ENCODE measurements at places on chromosomes 2 and 18.
A peak's percentile ranks its signal among the peaks of the same experiment; 100 is the strongest.

GRCh38 chr2:35199298-35199697, 1156.3 kb upstream of the CRIM1 start:
- no peak for DNase-seq

- no peak for DNase-seq
These were observed 70.2 kb downstream of the AGAP1 start for GRCh38 chr2:235564066-235564465.

- DNase-seq: no peak
These were observed 568.1 kb downstream of the KCNJ3 start for GRCh38 chr2:155266583-155266982.

DNA sequence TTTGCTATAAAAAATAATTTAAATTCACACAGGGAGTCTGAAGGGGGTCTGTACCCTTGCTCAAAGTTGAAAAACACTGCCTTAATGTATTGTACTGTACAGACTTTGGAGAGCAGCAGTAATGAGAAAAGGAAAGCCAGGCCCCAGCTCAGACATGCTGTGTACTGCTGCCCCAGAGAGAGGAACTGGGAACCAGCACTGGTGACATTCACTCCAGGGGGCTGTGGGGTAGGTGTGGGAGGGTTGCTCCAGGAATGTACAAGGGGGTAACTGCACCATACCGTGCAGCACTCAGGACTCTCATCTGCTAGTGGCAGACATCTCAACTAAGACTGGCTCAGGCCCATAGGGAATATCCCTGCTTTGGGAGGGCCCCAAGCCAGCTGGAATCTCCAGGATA, 146.0 kb upstream of the RMP24 start:
- no peak for DNase-seq

DNA sequence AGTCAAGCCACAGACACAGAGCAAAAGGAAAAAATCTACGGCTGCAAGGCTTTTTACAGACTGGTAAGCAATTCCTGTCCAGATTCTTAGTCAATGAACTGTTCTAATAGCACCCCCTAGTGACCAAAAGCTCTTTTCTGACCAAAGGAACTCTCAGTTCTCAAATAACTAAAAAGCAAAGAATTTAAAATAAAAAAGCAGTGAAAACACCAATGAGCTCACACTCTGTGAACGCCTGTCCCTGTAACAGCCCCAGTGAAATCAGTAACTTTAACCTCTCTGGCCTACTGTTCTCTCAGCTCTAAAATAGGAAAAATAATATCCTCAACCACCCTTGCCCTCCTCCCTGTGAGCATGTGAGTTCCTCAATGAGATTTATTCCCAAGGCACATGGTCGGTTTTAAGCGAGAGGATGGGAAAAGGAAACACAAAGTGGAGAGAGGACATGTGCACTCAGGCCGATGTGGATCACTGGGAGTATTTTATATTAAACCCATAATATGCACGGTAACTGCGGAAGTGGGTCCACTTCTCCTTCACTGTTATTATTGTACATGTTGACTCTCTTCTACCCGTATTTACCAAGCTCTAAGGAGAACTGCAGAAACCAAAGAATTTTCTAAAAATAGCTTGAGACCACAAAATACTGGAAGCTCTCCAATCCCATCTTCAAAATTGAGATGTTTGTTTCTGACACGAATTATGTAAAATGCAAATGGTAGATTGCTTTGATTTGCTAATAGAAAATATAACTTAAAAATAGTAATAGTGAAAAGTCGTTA, 128.5 kb downstream of the STK39 start:
- DNase-seq: peak; percentile 70

All from MV-4-11 (cell line).